ENCODE measurements at places on chromosomes 12 and 14. TPM values are rescaled to one million over a fixed set of nuclear protein-coding genes. Genes with fewer than 3 reads are reported as not detected.
A peak's percentile ranks its signal among the peaks of the same experiment; 100 is the strongest.

Gene UNG
- total RNA-seq, result 69.9 TPM

Gene PCED1B
- 76.3 TPM for total RNA-seq

Gene LRTM2
- not detected for total RNA-seq

Gene C14orf132
- 4.1 TPM for total RNA-seq

Gene GARIN6
- not detected for total RNA-seq

Gene NGB
- not detected for total RNA-seq

Gene TAMALIN
- 6.4 TPM for total RNA-seq

Gene TAS2R8
- total RNA-seq, result not detected

DNA sequence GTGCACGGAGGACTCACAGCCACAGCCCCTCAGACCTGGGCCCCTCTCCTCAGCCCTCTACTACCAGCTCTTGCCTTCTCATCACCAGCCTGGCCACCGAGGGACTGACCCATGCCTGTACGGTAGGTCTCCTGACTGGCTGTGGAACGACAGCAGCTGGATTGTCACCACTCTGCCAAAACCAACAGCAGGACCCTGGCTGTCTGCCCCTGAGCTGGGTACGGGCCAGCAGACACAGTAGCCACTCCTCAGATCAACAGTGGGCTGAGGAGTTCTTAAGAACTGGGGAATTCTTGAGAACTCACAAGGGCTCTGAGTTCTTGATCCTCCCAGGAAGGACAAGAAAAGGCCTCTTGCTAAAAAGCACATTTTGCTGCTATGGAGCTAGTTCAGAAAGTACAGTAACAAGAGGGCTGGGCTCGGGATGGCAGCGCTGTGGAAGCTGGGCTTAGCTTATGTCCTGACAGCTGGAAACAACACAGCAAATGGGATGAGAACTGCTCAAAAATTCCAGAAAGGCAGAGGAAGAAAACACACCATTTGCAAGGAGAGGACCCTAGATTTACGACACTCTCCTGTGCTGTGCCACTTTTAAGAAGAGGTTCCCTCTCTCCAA, 176.4 kb downstream of the ANO2 start:
- peaks cover 10% of the 10 kb centered on the region for H3K27me3 ChIP-seq
- no peak overlapping the region for H3K27ac ChIP-seq
- H3K4me1 ChIP-seq, result no peaks in the 10 kb centered on the region
- no peak overlapping the region for H3K4me3 ChIP-seq

DNA sequence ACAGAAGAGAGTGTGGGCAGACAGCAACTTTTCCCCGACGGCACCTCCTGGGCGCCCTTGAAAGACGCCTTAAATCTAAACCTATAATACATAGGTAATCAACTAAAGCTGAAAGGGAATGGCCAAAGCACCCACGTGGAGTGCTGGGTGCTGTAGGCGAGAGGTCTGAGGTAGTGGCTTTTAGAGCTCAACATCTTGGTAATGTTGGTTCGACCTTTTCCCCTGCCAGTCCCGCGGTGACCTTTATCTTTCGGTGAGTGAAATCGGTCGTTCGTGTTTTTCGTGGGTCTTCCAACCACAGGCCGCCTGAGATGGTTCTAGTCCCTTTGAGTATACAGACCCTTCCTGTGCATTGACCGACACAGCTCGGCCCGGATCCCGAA, 9.1 kb downstream of the OR6S1 start:
- peak overlapping the region; percentile 75 for H3K4me3 ChIP-seq
- H3K4me1 ChIP-seq, result peaks cover 49% of the 10 kb centered on the region
- H3K27ac ChIP-seq, result peak overlapping the region; percentile 43
- no peaks in the 10 kb centered on the region for H3K36me3 ChIP-seq
- peaks cover 10% of the 10 kb centered on the region for H3K27me3 ChIP-seq

DNA sequence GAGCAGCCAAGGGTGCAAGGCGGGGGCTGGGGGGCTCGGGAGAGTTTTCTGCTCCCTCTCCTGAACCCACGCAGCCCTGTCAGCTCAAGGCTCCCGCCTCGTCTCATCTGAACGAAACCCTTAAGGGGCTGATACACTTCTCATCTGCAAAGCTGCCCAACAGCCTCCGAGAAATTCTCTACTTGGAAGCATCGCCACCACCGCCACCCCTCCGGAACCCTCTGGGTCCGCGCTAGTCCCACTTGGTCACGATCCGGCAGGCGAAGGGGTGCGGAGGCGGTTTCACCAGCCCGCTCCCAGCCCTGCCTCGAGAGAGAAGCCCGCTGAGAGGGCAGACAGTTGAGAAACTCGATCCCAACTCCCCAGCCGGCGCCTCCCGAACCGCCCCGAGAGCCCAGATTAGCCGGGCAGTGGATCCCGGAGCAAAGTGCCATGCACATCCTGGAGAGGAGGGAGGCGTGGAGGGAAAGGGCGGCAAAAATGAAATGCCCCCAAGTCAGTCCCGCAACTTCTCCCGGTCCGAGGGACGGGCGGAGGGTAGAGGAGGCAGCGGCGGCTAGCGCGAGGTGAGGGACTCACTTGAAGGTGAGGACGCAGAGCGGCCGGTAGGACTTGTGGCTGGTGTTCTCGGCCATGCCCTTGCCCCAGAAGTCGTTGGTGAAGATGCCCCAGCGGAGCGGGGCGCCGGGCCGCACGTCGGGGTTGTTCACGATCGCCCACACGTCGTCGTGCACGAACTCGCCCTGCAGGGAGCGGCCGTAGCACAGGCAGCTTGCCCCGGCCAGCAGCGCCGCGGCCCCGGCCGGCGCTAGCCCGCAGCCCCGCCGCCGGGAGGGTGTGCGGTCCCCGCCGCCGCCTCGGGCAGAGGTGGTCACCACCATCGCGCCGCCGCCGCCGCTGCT, 620 bp downstream of the TMTC1 start:
- no peak overlapping the region for H3K4me3 ChIP-seq
- no peaks in the 10 kb centered on the region for H3K36me3 ChIP-seq
- no peak overlapping the region for H3K27ac ChIP-seq
- DNase-seq, result peak; percentile 16
- peaks cover 36% of the 10 kb centered on the region for H3K27me3 ChIP-seq

- no peak overlapping the region for H3K4me3 ChIP-seq
- no peaks in the 10 kb centered on the region for H3K27me3 ChIP-seq
Measured at GRCh38 chr14:67999290-67999689, 179.7 kb downstream of the RAD51B start.

GRCh38 chr12:102958073-102958829, 777 bp downstream of the ASCL1 start:
- peak; percentile 50 for DNase-seq
- H3K4me3 ChIP-seq, result peak overlapping the region; percentile 42
- H3K4me1 ChIP-seq, result peaks cover 30% of the 10 kb centered on the region
- H3K27me3 ChIP-seq, result peaks cover 75% of the 10 kb centered on the region

DNA sequence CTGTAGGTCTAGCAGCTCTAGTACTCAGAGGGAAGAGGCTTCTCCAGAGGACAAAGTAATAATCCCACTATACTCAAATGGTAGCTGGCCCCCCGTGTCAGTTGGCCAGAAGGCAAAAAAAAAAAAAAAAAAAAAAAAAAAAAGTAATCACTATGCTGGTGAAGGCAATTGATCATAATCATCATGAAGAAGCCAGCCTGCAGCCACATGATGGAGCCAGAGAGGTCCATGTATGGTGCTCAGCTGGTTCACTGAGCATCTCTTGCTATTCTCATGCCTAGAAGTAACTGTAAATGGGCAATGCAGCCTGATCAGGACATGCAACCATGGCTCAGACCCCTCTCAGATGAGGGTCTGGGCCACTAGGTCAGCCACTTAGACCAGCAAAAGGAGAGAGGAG, 378.8 kb downstream of the MED13L start:
- no peaks in the 10 kb centered on the region for H3K36me3 ChIP-seq
- no peak overlapping the region for H3K4me3 ChIP-seq
- peaks cover 22% of the 10 kb centered on the region for H3K27me3 ChIP-seq
- H3K27ac ChIP-seq, result no peak overlapping the region
- H3K4me1 ChIP-seq, result no peaks in the 10 kb centered on the region

GRCh38 chr14:76123426-76124225, 28.1 kb upstream of the GPATCH2L start:
- H3K4me1 ChIP-seq, result no peaks in the 10 kb centered on the region
- DNase-seq, result no peak
- H3K36me3 ChIP-seq, result no peaks in the 10 kb centered on the region
- no peak overlapping the region for H3K27ac ChIP-seq
- H3K27me3 ChIP-seq, result peaks cover 4% of the 10 kb centered on the region
- no peak overlapping the region for H3K4me3 ChIP-seq

- H3K27me3 ChIP-seq, result peaks cover 3% of the 10 kb centered on the region
- no peaks in the 10 kb centered on the region for H3K36me3 ChIP-seq
- H3K4me1 ChIP-seq, result peaks cover 2% of the 10 kb centered on the region
- no peak overlapping the region for H3K4me3 ChIP-seq
- no peak overlapping the region for H3K27ac ChIP-seq
- no peak for DNase-seq
Measured at GRCh38 chr12:51901121-51901817, 6.0 kb upstream of the ACVRL1 start.

DNA sequence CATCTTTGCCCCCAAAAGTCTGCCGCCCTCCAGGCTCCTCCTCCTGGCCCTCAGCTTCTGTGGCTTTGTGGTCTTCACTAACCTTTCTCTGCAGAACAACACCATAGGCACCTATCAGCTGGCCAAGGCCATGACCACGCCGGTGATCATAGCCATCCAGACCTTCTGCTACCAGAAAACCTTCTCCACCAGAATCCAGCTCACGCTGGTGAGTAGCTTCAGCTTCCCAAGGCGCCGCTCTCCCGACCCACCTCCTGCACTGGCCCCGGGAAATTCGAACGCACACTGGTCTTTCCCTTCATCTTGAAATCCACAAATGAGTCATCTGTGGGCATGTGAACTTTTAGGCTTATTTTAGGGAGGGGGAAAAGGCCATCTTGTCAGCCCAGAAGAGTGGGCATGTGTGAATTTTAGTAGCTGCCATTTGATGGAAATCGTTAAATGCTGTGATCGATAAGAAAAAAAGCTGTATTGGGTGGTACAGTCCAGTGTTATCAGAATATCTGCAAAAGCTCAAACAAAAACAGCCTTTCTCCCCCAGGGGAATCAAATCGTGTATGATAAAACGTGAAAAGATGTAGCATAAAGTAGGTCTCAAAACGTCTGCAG, 700 bp downstream of the SLC35E3 start:
- peaks cover 13% of the 10 kb centered on the region for H3K36me3 ChIP-seq
- H3K27me3 ChIP-seq, result no peaks in the 10 kb centered on the region
- peak overlapping the region; percentile 87 for H3K4me3 ChIP-seq
- H3K27ac ChIP-seq, result peak overlapping the region; percentile 92

- DNase-seq, result no peak
- no peaks in the 10 kb centered on the region for H3K27me3 ChIP-seq
- no peak overlapping the region for H3K27ac ChIP-seq
- no peaks in the 10 kb centered on the region for H3K4me1 ChIP-seq
- no peaks in the 10 kb centered on the region for H3K36me3 ChIP-seq
- no peak overlapping the region for H3K4me3 ChIP-seq
Measured at GRCh38 chr14:22463763-22464173, 125.3 kb downstream of the DAD1 start.

- H3K27me3 ChIP-seq, result no peaks in the 10 kb centered on the region
- no peak overlapping the region for H3K4me3 ChIP-seq
- H3K27ac ChIP-seq, result no peak overlapping the region
- no peaks in the 10 kb centered on the region for H3K4me1 ChIP-seq
Measured at GRCh38 chr12:114998118-114998749, 314.3 kb upstream of the TBX3 start.

GRCh38 chr14:53174918-53175317, 21.8 kb upstream of the DDHD1 start:
- no peak for DNase-seq
- peaks cover 2% of the 10 kb centered on the region for H3K27me3 ChIP-seq
- H3K36me3 ChIP-seq, result peaks cover 2% of the 10 kb centered on the region
- no peak overlapping the region for H3K4me3 ChIP-seq
- peaks cover 4% of the 10 kb centered on the region for H3K4me1 ChIP-seq
- no peak overlapping the region for H3K27ac ChIP-seq

DNA sequence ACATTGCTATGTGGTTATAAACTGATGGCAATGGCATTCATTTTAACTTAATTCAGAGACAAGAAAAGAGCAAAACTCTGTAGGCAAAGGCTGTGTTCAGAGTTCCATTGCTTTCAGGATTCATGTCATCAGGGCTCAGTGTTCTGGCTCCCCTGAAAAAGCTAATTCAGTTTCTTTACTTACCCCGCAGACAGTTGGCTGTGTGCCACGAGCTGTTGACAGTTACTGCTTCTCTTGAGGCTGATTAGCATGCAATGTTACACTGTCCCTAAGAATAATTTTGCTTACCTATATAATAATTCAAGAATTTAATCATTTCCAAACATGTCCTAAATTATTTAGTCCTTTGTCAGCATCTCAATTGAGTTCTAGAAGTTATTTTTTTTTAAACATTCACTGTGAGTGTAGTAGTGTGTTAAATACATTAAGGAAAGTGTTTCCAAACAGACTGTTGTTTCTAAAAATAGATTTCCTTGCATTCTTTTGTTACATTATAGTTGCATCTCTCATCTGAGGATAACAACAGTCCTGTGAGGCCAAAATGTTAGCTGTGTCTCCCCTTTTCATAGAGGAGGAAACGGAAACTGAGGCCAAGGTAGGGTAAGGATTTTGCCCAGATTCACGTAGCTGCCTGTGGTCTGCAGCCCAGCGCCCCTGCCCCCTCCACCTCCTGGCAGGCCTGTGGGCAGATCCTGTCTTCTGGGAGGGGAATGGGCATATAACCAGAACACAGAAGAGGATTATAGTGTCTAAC, 98.6 kb downstream of the PELI2 start:
- H3K27ac ChIP-seq, result no peak overlapping the region
- no peaks in the 10 kb centered on the region for H3K27me3 ChIP-seq
- no peak overlapping the region for H3K4me3 ChIP-seq

- no peak overlapping the region for H3K27ac ChIP-seq
- no peaks in the 10 kb centered on the region for H3K36me3 ChIP-seq
- DNase-seq, result no peak
- no peaks in the 10 kb centered on the region for H3K27me3 ChIP-seq
- H3K4me1 ChIP-seq, result peaks cover 6% of the 10 kb centered on the region
Measured at GRCh38 chr12:122996188-122996601, 15.7 kb downstream of the ARL6IP4 start.

All from activated CD4-positive, alpha-beta T cell treated with anti-CD3 and anti-CD28 coated beads for 36 hours (primary cell).